ENCODE measurements at places on chromosomes 1 and 21.

DNA sequence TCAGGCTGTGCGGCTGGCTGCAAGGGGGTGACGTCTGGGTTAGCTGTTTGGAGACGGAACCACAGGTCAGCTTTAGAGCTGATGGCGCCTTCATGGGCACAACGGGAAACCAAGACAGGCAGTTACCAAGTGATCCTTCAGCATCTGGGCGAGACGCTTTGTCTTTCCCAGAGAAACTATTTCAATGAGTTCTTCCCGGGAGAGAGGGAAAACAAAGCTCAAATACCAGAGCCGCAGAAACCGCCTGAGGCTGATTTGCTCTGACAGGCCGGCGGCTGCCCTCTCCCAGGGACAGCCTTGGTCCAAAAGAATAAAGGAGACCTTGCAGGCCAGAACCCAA lies 76.5 kb downstream of the CD58 start:
- no peak for DNase-seq

DNA sequence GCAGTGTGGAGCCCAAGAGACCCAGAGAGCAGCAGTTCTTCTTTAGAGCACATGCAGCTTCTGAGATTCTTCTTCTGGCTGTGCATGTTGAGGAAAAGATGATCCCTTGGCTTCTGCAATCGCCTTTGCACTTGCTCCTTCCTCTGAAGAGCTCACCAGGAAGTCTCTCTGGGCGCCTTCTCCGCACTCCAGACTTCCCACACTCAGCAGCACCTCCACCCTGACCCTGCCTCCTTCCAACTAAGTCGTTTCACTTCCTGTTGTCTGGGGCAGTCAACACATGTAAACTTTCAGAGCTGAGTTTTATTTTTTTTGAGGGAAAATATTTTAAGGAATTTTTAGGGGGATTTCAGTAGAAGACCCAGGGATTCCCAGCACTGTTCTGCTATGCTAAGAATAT lies 73.4 kb upstream of the F3 start:
- DNase-seq = no peak

DNA sequence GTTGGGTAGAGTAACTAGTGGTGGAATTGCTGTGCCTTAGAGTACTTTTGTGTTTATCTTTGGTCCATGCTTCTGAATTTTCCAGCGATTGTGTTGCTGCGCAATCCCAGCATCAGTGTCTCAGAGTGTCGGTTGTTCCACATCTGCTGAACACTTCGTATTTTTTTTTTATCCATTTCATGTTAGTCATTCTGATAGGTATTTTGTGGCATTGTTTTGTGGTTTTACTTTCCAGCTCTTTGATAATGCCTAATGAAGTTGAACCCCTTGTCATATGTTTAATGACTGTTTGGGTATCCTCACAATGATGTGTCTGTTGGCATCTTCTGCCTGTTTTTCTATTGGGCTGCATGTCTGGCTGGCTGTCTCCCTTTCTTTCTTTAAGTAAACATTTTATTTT lies 13.6 kb downstream of the TUFT1 start:
- DNase-seq = no peak

GRCh38 chr1:65189576-65190115 lies 41.6 kb downstream of the AK4 start:
- no peak for DNase-seq
